ENCODE measurements at places on chromosomes 1 and 21. TPM values are rescaled to one million over a fixed set of nuclear protein-coding genes. Genes with fewer than 3 reads are reported as not detected.
A peak's percentile ranks its signal among the peaks of the same experiment; 100 is the strongest.

The FOXD3 gene
- not detected for total RNA-seq

The TMEM240 gene
- 1.7 TPM for total RNA-seq

The MCOLN2 gene
- total RNA-seq: not detected

The ITLN2 gene
- not detected for total RNA-seq

The MPC2 gene
- total RNA-seq: 29.5 TPM

DNA sequence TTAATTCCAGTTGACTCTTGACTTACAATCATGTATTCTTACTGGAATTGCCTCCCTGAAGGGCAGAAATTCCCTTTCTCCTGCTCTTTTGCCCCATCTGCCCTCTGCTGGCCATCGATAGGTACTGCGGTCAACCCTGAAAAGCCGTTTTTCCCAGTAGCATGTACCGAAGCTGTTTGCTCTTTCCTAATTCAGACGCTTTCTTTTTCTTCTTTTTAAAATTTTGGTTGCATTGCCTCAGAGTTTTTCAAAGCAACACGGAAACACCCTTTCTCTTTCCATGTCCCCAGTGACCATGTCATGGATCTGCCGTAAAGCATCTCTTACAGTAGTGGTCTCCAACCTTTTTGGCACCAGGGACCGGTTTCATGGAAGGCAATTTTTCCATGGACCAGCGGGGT is 164.2 kb upstream of the C1orf21 start:
- DNase-seq: peak; percentile 23

GRCh38 chr1:152442765-152443164 is 28.7 kb upstream of the CRNN start:
- DNase-seq: no peak

DNA sequence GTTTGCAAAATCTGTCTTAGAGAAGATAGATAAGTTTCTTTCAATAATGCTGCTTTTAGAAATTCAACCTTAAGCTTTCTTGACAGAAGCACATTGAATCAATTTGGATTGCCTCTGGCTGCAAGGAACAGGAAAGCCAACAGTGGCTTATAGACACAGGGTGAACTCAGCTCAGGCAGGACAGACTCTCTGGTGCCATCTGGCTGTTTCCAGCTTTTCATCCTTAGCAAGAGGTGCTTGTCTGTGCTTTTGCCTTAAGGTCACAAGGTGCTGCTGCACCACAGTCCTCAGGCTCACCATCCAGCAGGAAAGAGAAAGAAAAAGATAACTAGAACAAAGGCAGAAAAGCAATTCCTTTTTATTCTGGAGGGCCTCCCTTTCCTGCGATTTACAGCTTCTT is 93.7 kb upstream of the ETS2 start:
- DNase-seq: peak; percentile 2
